GM23338 (cell line): ENCODE measurements at places on chromosomes 3 and 15. TPM values are rescaled to one million over a fixed set of nuclear protein-coding genes. Genes with fewer than 3 reads are reported as not detected.

- no peaks in the 10 kb centered on the region for H3K36me3 ChIP-seq
- H3K27ac ChIP-seq, result no peak overlapping the region
- H3K4me1 ChIP-seq, result no peaks in the 10 kb centered on the region
- no peaks in the 10 kb centered on the region for H3K27me3 ChIP-seq
Measured at GRCh38 chr15:70297465-70298058, 199.8 kb upstream of the TLE3 start.

EOMES gene
- 0.10 TPM in 2 replicates for polyA plus RNA-seq

CNTN3 gene
- 0.05 and 0.19 TPM in 2 replicates for polyA plus RNA-seq

SPTSSB gene
- 20.8 and 23.5 TPM in 2 replicates for polyA plus RNA-seq

DNA sequence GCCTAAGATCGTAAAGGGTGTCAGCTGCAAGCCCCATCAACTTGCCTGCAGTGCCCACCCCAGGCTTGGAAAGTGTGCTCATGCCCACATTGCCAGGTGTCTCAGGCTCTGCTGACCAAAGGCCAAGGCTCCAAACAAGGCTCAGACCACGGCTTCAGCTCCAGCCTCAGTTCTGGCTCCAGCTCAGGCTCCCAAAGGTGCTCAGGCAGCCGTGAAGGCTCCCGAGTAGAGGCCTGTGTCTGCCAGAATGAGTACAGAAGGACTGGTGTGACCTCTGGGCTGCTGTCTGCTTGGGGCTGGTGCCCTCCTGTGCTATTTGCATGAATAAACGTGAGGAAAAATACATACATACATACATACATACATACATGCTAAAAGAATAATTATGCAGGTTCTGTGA lies 27.9 kb upstream of the UACA start:
- no peak overlapping the region for H3K4me3 ChIP-seq
- H3K36me3 ChIP-seq, result no peaks in the 10 kb centered on the region
- H3K27me3 ChIP-seq, result no peaks in the 10 kb centered on the region
- no peak overlapping the region for H3K27ac ChIP-seq
- no peak for DNase-seq

DNA sequence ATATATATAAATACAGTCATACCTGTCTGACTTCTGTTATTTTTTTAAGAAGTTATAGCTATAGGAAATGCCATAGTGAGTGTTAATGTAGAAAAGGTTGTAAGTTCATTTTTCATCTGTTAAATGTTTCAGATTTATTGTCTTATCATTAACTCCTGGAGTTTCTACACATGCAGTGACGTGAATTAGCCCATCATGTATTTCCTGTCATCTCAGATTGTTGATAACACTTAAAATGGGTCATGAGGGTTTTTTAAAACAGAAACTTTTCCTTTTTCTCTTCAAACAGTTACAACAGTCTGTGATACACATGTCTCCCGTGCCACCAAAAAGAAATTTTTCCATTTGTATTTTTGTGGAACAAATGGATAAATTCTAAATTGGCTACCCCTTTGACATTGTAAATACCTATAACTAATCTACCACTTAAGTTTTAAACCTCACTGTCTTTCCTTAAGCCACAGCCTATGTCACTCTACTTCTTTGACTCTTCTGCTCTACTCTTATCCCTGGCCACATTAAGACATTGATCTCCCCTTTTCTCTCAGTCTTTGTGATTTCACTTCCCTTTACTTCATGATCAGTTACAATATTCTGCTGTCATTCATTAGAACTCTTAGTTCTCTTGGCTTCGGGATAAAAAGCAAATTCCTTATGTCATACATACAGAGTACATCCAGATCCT lies 89.1 kb downstream of the NEO1 start:
- H3K36me3 ChIP-seq, result no peaks in the 10 kb centered on the region; the same call in 1 of the 2 replicates
- H3K27ac ChIP-seq, result no peak overlapping the region
- H3K4me3 ChIP-seq, result no peak overlapping the region
- H3K4me1 ChIP-seq, result no peaks in the 10 kb centered on the region
